ENCODE measurements at places on chromosomes 4 and X.

- DNase-seq, result no peak
Observed at GRCh38 chr4:105698607-105699006, 9.9 kb downstream of the INTS12 start.

- no peak for DNase-seq
Observed at GRCh38 chr4:73723928-73724327, 16.4 kb upstream of the CXCL8 start.

- DNase-seq, result no peak
Observed at GRCh38 chrX:27903960-27904359, 77.3 kb downstream of the DCAF8L1 start.

DNA sequence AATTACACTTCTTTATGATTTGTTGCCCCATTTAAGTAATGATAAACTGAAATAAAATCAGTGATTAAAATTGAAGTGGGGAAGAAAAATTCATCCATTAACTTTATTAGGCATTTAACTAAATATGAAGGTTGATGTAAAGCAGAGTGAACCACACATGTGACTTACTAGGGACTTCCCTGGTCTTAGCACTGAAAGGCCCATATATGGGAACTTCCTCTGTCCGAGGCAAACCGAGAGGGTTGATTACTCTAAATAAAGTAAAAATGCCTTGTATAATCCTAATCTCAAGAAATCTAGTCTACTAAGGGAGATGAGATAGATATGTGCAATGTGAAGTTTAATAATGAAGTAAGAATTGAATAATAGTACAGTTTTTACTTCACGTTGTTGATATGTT is 403.9 kb upstream of the RPS6KA3 start:
- no peak for DNase-seq

DNA sequence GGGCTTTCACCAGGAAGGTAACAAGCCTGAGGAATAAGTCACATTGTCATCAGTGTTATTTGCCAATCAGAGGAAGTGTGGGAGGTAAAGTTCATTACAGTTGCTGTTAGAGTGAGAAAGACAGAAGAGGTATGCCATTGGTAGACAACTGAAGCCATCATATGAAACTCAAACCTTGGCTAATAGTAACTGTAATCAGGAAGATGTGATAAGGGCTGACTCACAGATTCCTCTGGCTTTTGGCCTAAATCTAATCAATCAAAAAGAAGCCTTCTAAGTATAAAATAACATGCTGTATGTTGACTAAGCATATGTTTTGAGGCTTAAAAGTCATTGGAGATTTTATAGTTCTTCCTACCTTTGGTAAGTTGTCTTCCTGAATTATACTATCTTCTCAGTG is 242.8 kb downstream of the PCDH7 start:
- no peak for DNase-seq

GRCh38 chr4:188110036-188110435 is 633 bp upstream of the TRIML2 start:
- no peak for DNase-seq
